ENCODE measurements at places on chromosomes 6 and 20. TPM values are rescaled to one million over a fixed set of nuclear protein-coding genes. Genes with fewer than 3 reads are reported as not detected.

GRCh38 chr6:170094686-170095272, 196.1 kb downstream of the DLL1 start:
- H3K27ac ChIP-seq, result no peak overlapping the region
- no peak for DNase-seq

MAPK14 gene
- 45.6 TPM for total RNA-seq

DNA sequence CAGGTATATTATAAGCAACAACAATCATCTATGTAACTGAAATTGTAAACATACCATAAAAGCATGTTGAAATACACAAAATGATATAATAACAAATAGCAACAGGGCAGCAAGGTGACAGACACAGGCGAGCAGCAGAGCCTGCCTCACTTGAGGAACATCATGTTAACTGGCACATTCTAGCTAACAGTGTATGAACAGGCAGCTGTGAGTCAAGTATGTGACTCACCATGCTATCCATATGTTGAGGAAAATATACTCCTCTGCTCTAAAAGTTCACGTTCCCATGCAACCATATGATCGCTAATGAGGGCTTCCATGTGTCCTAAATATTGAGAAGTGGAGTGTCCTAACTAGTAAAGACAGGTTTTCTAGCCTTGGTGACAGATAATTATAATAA, 18.4 kb downstream of the SERAC1 start:
- no peaks in the 10 kb centered on the region for H3K27me3 ChIP-seq
- no peak overlapping the region for H3K4me3 ChIP-seq
- no peak for DNase-seq
- H3K27ac ChIP-seq, result no peak overlapping the region

GRCh38 chr20:32153771-32154170, 44.3 kb downstream of the TM9SF4 start:
- no peak overlapping the region for H3K4me3 ChIP-seq
- peaks cover 22% of the 10 kb centered on the region for H3K36me3 ChIP-seq
- DNase-seq, result no peak

- no peak for DNase-seq
- H3K27me3 ChIP-seq, result no peaks in the 10 kb centered on the region
- H3K27ac ChIP-seq, result no peak overlapping the region
- H3K36me3 ChIP-seq, result 0 out of 2 replicates have a peak, but pooled peaks cover 3% of the 10 kb centered on the region
- no peaks in the 10 kb centered on the region for H3K4me1 ChIP-seq
Observed at GRCh38 chr6:126076992-126077664, 90.8 kb downstream of the TRMT11 start.
